ENCODE measurements at places on chromosomes 1 and 21.

DNA sequence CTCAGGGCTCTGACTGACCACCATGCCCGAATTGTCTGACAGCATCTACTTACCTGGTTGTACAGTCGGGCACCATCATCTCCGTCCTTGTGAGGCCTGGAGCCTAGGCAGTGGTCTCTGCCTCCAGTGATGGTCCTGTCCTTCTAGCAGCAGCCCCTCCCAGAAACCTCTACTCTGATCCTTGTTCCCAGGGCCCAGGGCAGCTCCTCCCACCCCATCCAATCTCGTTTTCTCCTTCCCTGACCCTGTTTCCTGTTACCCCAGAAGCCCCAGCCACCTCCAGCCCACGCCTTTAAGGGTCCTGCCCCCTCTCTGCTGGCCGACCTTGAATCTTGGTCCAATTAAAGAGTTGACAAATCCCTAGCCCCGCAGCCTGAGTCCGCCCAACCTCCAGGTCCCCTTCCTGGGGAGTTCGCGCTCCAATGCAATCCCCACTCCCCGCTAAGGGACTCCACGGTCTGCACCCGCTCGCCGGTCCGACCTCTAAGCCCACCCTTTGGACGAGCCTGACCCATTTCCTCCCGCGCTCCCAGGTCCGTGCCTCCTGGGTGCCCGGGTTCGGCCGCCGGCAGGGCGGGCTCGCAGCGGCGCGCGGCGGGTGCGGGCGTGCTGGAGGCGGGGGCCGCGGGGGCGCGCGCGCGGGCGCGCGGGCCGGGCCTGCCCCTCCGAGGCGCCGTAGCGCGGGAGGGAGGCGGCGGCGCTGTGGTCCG lies at the start of gene B4GALT2:
B4GALT2 (plus strand) TSS at position 660 of the 710 bp plus-strand sequence. CDS start 1,951 bp downstream, outside the sequence.
- no peak for DNase-seq

- DNase-seq, result no peak
Observed at GRCh38 chr1:47229031-47229885, 2.8 kb downstream of the TAL1 start.

DNA sequence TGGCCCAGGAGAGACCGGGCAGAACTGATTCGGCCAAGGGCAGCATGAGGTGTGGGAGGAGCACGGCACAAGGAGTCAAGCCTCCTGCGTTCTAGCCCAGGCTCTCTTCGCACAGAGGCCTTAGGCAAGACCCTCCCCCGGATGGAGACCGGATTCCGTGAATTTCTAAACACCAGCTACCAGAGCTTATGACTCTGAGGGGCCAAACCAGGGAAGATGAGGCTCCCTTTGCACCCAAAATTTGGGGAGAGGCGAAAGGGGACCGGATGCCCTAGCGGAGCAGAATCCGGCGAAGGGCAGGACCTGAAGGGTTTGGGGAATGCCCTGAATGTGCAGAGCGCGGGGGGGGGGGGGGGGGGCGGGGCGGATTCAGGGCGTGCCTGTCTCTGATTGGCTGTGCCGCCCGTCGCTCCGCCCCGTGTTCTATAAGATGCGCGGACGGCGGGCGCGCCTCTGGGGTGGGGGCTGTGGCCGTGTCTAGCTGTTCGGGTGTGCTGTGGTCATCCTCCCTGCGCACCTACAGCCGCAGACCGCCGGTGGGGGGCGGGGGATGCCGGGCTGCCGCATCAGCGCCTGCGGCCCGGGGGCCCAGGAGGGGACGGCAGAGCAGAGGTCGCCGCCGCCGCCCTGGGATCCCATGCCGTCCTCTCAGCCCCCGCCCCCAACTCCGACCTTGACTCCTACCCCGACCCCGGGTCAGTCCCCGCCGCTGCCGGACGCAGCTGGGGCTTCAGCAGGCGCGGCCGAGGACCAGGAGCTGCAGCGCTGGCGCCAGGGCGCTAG lies at the start of gene TRNP1:
TRNP1 (plus strand) TSS at position 456 of the 783 bp plus-strand sequence; CDS start at position 551, 95 bp downstream.
- peak; percentile 91 for DNase-seq

- DNase-seq, result no peak
Observed at GRCh38 chr1:91790392-91790791, 95.6 kb downstream of the TGFBR3 start.

- DNase-seq, result no peak
Observed at GRCh38 chr1:79193211-79194079, 186.9 kb upstream of the ADGRL4 start.

DNA sequence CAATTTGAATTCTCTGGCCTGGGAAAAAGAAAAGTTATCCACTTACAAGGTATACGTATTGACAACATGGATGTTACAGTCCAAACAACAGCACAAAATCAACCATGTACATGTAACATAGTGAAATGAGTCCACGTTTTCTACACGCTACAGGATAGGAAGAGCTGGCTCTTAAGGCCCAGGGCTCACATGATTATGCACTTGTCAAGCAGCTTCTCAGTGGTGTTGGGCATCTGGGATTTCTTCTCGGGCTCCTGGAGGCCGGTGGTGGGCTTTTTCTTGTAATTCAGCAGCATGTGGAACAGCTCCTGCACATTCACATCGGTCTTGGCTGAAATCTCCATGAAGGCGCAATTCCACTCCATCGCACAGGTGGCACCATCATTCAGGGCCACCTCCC lies 4.0 kb downstream of the DIRAS3 start:
- no peak for DNase-seq

GRCh38 chr1:101236516-101237228 lies at the start of gene S1PR1:
TSS of gene S1PR1 (plus strand) at chr1:101237019. CDS start at chr1:101238985, 1,966 bp downstream.
- no peak for DNase-seq

DNA sequence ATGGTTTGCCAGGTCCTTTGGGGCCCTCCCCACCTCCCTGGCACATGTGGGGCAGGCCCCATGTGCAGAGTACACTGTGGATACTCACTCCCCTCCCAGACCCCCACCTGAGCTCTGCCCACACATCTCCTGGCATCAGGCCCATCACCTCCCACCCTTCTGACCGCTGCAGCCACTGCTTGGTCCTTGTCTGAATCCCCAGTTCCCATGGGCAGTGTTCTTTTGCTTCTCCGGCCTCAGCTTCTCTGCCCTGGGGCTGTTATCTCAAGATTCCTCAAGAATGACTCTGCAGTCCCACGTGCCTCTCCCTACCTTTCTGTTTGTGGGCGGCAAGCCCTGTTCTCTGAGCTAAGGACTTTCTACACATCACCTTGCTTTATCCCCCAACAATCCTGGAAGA lies 187.7 kb upstream of the EDN2 start:
- DNase-seq, result no peak

GRCh38 chr1:2539312-2539907 lies 9.3 kb upstream of the HES5 start:
- no peak for DNase-seq

DNA sequence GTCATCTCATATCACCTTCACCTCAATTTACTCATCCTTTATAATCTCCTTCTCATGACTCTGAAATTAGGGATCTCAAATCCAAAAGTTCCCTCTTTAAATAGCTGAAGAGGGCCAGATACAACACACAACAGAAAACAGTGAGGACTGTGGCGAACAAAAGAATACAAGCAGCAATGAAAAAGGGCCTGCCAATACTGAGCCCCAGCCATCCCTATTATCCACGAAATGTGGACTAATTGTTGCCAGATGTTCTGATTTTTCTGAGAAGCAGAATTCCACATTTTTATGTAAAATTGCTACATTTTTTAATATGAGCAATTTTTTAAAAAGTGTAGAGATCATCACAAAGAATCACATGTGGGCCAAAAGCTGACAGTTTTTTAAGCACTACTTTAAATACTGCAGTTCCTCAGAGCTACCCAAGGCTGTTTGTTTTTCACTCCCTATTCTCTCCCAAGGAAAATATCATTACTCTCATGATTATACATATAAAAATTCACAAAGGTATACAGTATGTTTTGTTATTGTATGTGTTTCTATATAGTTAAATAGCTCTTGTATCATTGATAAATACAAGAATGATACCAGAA lies 90.0 kb downstream of the ASH1L start:
- no peak for DNase-seq

DNA sequence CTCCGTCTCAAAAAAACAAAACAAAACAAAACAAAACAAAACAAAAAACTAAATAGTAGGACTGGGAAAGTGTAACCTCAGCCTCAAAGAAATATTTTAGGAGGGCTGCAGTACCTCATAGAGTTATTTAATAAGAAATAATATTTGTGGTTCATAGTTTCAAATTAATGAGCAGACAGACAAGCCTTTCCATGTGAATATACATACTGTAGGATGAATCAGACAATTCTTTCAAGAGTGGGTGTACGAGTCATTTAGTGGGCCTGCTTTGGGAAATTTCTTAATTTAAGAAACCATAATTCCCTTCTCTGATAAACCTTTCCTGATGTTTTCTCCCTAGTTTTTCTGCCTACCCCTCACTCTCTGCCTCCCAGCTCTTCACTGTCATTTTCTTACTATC lies 52.5 kb downstream of the CDC14A start:
- no peak for DNase-seq

DNA sequence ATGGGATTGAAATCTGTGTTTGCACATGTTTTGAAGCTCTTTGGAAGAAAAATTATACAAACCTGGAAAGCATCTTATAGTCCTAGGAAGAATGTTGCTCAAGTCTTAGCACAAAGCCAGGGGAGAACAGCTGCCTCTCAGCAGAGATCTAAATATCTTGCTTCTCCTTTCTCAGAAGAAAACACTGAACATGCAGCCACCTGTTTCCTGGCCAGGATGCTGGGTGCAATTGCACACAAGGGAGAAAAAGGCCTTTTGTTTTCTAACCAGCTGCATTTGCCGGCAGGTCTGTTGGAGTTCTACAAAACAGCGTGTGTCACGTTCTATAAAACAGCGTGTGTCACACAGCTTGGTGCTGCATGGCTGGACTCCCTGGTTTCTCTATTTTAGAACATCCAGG lies 259.6 kb upstream of the PLD5 start:
- DNase-seq, result no peak

GRCh38 chr21:17257784-17258183 lies 255.1 kb upstream of the CXADR start:
- DNase-seq, result no peak

GRCh38 chr1:115313182-115313581 lies 24.9 kb downstream of the NGF start:
- no peak for DNase-seq

DNA sequence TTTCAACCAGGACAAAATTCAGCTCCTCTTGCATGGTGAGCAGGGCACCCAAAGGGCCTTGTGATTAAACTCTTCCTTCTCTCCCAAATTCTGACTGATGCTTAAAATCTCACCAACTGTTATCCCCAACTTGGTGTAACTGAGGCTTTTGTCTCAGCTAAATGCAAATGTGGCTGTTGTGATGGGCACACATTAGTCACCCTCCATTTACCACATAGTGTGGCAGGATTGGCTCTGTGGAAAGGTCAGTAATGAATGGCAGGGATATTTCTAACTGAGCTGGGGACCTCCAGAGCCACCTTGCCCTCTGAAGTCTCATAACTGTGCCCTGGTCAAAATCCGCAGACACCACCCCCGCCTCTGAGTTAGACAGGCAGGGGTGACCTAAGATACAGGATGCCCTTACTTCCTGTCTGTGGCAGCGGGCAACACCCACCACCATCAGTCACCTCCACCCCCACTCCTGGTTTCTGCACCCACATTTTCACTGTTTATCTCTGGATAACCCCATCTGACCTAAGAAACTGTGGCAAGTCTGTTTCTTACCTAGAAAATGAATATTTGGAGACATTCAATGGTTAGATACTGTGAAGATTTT lies 25.4 kb upstream of the RGS16 start:
- no peak for DNase-seq

GRCh38 chr1:246709835-246710234 lies 14.4 kb upstream of the SCCPDH start:
- DNase-seq, result no peak

DNA sequence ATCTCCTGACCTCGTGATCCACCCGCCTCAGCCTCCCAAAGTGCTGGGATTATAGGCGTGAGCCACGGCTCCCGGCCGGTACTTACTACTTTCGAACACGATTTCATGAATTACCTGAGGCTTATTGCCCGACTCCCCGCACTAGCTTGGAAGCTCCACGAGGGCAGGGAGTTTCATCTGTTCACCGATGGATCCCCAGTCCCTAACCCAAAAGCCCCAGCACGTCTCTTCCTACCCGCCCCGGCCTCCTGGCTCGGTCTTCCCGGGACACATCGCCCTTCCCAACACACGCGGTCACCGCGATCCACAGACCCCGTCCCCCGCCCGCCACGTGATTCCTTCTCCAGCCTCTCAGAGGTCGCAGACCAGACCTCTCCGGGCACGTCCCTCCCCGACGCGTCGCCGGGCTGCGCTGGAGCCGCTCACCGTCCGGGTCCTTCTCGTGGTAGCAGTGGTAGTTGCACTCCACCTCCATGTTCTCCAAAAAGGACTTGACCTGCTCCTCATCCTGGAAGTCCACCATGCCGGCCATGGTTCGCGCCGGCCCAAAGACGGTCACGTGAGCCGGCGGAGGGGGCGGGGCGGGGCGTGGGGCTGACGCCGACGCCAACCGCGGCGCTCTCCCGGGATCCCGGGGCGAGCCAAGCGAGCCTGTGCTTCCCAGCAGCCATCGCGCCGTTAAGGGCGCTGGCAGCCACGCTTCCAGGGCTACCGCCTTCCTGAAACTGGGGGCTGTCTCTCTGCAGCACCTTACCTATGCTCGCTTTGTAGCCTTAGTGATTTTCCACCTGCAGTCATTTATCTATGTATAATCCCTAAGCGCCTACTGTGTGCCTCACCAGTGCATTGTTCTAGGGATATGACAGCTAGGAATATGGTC lies at the start of gene COA7:
COA7 (minus strand) TSS at position 553 of the 880 bp plus-strand sequence; CDS start at position 532, 21 bp downstream.
- DNase-seq, result peak; percentile 94

DNA sequence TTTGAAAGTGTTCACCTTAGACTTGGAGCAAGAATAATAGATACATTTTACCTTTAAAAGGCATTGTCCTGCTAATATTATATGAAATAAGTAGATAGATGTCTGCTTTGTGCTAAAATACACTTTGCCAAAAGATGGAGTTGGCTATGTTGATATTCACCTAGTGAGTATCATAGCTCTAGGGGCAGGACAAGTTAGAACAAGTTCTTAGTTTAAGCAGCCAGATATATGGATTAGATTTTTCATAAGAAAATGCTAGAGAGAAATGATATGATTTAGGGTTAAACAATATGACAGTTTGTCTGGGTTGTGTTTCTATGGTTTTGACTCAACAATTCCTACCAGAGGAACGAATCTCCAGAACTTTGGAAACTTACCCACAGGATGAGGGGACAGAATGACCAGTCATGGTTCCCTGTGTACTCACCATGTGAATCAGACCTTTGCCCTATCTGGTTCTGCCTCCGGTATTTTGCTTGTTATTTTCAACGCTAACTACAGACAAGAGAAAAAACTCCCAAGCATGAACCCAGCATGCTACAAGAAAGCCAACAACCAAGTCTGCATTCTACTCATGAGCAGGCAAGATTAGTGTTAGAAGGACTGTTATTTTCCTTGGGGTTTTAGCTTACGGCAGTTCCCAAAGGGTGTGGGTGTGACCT lies 1.7 kb downstream of the F5 start:
- no peak for DNase-seq

- DNase-seq, result no peak
Observed at GRCh38 chr1:199399996-199400724, 627.4 kb upstream of the NR5A2 start.
